ENCODE measurements at places on chromosomes 12 and 14.

GRCh38 chr14:74019408-74020137, 424 bp downstream of the BBOF1 start:
- DNase-seq = no peak

DNA sequence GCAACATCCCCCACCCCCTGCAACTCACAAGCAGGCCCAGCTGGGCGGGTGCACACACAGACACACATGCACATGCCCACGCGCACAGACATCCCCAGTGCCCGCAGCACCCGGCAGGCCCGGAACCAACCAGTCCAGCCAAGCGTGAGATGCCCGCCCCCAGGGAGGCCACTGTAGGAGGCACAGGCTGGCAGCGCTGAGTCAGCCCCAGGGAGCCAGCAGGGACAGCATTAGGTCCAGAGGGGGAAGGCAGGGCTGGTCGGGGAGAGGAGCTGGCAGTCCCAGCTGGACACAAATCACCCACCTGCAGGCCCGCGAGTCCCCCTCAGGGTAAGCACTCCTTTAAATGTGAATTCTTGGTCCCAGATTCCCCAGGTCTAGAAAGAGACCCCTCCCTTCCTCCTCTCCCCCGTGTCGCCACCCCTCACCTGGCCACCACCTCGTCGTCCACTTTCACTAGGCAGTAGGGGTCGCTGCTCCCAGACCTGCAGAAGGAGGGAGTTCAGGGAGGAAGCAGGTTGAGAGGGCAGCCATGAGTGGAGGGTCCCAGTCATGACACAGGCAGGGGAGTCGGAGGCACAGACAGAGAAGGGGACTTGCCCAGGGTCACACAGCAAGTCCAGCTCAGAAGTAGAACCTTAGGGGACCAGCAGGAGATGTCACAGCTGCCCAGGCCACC, 5.0 kb downstream of the RASAL1 start:
- peak; percentile 81 for DNase-seq

- DNase-seq = no peak
Measured at GRCh38 chr12:131195796-131196195, 242.1 kb downstream of the ADGRD1 start.

GRCh38 chr14:65476942-65477318, 64.4 kb downstream of the FUT8 start:
- no peak for DNase-seq

DNA sequence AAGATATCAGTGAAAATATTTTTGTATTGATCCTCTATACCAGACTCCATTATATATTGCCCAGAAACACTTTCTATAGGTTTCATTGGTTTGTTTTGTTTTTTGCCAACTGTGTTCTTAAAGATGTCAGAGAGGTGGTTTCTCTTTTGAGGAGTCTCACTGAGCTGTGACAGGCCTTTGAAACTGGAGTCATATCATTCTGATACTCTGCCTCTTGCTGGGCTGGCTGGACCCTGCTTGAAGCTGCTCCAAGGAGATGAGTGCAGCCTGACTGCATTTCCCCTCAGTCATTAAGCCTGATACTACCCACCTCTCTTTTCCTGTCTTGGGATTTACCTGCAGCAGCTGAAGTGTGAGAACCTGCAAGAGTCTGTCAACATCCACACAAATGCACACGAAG, 16.4 kb upstream of the TAS2R30 start:
- no peak for DNase-seq

- no peak for DNase-seq
Measured at GRCh38 chr12:28218875-28219274, 28.6 kb downstream of the CCDC91 start.

DNA sequence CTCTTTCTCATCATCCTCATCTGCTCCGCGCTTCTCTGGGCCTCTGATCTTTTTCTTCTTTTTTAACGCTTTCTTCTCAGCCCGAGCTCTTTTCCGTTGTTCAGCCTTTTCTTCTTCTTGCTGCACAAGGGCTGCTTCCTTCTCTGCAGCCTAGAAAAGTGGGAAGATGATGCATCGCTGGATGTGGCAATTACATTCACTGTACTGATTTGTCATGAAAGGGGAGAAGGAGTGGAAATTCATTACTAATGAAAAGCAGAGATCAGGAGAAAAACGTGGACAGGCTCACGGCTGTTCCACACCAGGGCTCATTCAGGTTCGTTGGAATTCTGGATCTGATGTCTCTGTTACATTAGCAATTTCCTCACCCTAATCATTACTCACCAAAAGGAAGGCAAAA, 15.1 kb downstream of the FICD start:
- no peak for DNase-seq

- no peak for DNase-seq
Measured at GRCh38 chr14:104788873-104789663, 6.5 kb downstream of the AKT1 start.

DNA sequence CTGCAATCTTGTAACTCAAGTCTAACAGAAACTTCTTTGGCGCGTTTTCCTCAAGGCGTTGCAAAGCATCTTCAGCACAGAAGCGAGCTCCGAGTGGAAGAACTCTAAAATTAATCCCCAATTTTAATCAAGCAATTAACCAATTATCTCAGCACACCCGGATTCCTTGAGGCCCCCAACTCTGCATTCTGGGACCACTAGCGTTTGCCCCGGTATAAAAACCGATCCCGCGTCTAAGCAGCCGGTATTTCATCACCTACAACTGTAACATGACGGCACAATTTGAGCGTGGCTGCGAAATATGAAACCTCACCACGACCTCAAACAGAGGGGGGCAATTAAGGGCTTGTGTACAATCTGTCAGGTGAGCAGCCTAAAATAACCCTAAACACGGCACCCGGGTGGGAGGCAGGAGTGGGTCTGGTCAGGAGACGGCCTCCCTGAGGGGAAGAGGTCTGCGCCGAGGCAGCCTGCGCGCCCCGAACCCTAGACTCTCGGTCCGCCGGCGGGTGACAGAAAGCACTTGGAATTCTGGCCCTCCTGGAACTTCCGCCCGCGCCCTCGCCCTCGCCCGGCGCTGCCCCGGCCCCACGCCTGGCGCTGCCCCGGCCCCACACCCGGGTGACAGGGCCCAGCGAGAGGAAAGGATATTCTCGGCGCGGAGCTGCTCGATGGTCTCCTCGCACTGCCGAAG, 594 bp downstream of the ZCCHC8 start:
- peak; percentile 76 for DNase-seq

- DNase-seq = no peak
Measured at GRCh38 chr14:43135877-43136411, 1371.1 kb downstream of the FSCB start.

- DNase-seq = no peak
Measured at GRCh38 chr14:53247596-53248370, 94.7 kb upstream of the DDHD1 start.

- DNase-seq = no peak
Measured at GRCh38 chr12:68568922-68569569, 41.7 kb upstream of the RAP1B start.

DNA sequence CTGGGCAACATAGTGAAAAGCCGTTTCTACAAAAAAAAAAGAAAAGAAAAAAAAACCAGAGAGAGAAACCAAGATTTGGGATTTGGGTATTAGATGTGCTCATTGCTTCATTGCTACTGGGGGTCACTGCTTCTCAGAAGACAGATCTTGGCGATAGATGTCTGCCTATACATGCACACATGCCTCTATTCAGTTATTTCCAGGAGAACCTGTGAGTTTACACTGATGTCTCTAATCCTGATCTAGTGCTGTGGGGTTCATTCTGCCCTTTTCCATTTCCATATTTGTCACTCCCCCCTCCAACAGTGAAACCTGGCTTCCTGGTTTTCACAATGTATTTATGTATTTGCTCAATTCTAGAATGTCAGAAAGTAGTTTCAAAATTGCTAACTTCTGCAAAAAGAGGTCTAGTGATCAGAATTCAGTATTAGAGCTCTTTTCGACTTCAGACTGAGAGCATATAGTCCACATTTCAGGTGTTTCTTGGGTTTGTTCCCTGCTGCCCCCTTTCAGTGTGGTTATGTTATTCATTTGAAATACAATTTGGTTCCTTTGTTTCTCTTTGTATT, 111.0 kb downstream of the SLC25A47 start:
- no peak for DNase-seq

DNA sequence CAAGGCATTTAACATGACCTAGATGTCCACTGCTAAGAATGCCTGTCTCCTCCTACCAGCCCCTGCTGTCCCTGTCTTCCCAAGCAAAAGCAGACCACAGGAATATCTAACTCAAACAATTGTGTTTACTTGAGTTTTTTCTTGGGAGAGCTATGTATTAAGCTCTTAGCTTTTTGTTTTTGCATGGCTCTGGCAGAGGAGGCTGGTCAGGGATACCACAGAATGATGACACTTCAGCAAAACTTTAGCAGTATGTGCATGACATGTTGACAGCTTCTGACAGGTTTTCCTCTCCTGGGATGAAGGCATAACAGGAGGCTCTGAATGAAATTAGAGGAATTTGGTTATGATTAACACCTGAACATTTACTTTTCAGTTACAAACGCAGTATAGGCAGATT, 6.9 kb downstream of the TMBIM6 start:
- peak; percentile 25 for DNase-seq

GRCh38 chr14:99752486-99753121, 40.6 kb upstream of the EML1 start:
- no peak for DNase-seq

DNA sequence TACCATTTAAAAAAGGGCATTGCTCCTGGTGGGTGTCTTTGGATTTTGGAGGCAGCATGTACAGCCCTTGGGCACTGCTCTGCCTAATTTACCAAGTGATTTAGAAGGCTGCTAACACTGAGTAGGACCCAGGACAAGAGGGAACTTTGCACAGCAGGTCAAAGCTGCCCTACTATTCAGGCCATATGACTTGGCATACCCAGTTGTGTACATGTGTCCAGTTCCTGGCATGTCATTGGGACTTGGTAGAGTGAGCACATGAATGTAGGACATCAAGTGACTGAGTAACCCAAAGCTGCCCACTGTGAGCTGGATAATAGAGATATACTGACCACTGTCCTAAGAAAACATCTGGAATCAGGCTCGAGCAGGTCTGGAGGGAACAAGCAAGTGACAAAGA, 15.7 kb downstream of the CDKL1 start:
- no peak for DNase-seq

DNA sequence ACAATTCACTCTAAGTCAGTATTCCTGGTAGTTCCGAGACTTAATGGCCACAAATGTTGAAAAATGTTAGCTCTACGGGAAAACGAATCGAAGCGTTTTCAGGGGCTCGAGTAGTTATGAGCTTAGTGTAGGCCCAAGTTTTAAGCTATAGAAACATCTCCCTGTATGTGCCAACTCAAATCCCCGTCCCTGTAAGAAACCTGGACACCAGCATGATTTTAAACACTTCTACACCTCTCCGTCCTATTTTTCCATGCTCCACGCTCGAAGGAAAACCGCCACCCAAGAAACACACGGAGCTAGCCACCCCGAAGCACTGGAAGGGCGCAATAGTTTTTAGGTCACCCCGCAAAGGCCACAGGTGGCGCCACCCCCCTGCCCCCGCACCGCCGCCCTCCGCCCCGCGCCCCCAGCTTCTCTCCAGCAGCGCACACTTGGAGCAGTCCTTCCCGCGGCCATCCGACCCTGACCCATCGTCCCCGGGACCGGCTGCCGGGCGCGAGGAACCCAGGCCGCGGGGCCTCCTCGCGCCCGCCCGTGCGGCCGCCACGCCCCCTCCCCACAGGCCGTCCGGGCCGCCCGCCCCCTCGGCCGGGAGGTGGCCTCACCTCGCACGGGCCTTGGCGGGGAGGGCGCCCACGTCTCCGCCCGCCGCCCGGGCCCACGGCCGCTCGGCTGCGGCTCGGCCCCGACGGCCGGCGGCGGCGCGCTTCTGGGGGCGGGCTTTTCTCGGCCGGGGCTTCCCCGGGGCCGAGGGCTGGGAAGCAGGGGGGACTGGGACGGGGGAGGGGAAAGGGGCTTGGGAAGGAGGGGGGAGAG, 522 bp downstream of the R3HDM2 start:
- DNase-seq = peak; percentile 35

DNA sequence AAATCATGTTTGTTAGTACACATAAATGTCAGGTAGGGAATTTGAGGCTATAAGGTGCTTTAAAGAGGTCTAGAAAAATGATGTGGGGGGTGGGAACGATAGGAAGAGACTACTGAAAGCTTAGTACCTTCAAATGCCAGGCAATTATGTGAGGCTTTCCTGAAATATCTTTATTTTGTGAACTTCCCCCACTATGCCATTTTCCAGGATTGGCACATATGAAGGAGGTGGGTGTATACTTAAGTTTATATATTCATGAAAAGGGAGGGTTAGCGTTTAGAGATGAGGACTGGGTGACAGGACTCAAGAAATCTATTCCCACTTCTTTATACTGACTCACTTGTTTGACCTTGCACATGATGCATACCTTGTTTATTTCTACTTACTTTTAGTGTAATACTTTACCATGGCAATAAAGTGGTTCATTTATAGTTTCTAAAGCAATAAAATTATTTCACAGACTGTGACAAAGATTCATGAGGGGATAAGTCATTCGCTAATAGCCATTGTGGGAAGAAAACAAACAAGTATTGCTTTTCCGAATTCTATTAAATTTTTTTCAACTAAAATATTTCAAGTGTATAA, 77.1 kb downstream of the PLEKHA5 start:
- no peak for DNase-seq

GRCh38 chr14:21107283-21107800, 6.5 kb downstream of the TMEM253 start:
- no peak for DNase-seq

- peak; percentile 63 for DNase-seq
Measured at GRCh38 chr12:100539202-100539601, 34.3 kb upstream of the GAS2L3 start.

DNA sequence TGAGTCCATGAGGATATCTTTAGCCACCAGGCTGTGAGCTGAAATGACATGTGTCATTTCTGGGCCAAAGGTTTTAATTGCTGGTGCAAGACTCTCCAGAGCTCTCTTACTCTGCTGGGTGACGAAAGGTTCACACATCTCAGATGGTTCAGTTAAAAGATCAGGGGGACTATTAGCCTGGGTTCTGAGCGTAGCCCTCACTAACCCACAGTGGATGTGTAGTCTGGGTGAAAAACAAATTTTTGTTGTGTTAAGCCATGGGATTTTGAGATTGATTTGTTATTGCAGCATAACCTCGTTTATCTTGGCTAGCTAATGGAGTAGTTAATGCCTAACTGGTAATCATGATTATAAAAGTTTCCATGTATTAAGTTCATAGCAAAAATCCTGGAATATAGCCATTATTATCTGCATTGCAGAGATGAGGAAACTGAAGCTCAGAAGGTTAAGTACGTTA, 251.5 kb downstream of the RMST start:
- DNase-seq = no peak

- DNase-seq = peak; percentile 79
Measured at GRCh38 chr14:88233915-88234314, 89.2 kb downstream of the KCNK10 start.

GRCh38 chr12:8687846-8688601, 9.8 kb upstream of the RIMKLB start:
- DNase-seq = peak; percentile 84

Measured in mesendoderm (in vitro differentiated cells).